Foreskin fibroblast (primary cell): ENCODE measurements at places on chromosomes 3 and 15.
A peak's percentile ranks its signal among the peaks of the same experiment; 100 is the strongest.

- no peak for DNase-seq
These were observed 53.1 kb upstream of the ARNT2 start for GRCh38 chr15:80350941-80351610.

- DNase-seq = peak; percentile 68
These were observed 163.8 kb upstream of the CDIN1 start for GRCh38 chr15:36415643-36416042.

- DNase-seq = peak; percentile 50
These were observed 1146.7 kb downstream of the IGSF11 start for GRCh38 chr3:117887901-117888300.

DNA sequence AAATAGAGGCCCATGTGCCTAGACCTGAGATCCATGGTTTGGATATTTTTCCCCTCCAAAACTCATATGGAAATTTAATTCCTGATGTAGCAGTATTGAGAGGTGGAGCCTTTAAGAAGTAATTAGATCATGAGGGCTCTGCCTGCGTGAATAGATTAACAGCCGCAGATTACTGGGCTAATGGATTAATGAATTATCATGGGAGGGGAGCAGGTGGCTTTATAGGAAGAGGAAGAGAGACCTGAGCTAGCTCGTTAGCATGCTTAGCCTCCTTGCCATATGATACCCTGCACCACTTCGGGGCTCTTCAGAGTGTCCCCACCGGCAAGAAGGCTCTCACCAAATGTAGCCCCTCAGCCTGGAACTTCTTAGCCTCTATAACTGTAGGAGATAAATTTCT lies 15.8 kb downstream of the ARHGEF26 start:
- DNase-seq = no peak

GRCh38 chr15:80503319-80503952 lies 99.3 kb downstream of the ARNT2 start:
- peak; percentile 53 for DNase-seq

- DNase-seq = peak; percentile 40
These were observed 49.7 kb downstream of the MRPS25 start for GRCh38 chr3:15015456-15015855.

DNA sequence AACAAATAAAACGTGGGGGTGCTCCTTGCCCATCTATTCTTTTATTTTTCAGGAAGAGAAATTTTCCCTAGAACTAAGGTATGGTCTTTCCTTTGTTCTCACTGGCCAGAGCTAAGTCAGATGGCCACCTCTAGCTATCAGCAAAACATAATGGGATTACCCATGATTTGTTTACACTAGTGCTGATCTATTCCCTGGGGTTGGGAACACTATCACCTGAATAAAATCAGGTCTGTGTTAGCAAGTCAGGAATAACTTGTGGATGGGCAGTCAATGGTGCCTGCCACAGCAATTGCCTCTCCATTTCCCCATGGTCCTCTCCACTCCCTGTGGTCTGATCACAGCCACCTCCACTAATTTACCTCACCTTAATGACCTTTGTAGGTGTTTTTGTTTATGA lies 181.7 kb upstream of the CADPS start:
- DNase-seq = no peak

DNA sequence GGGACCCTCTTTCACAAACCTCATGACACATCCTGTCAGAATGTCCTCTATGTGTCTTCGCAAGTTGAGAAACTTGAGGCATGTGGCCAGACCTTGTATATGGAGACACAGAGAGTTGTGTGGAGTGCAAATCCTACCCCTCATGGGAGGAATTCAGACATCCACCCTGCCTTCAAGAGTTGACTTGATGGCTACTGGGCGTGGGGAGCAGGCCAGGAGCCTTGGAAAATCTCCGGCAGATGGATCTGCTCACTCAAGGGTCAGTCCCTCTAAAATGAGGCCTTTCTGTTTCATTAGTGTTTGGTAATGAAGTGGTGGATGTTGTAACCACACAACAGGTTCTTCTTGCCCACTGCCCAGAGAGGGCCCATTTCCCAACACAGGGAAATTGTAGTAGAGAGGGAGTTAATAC lies 79.0 kb downstream of the ASB7 start:
- DNase-seq = no peak

GRCh38 chr3:95028688-95029087 lies 965.8 kb downstream of the NSUN3 start:
- DNase-seq = no peak

GRCh38 chr3:41143421-41144031 lies 55.8 kb upstream of the CTNNB1 start:
- DNase-seq = no peak

- no peak for DNase-seq
These were observed 4.2 kb downstream of the RARRES1 start for GRCh38 chr3:158728061-158728377.

- DNase-seq = no peak
These were observed 436.2 kb downstream of the OCA2 start for GRCh38 chr15:27662892-27663291.

DNA sequence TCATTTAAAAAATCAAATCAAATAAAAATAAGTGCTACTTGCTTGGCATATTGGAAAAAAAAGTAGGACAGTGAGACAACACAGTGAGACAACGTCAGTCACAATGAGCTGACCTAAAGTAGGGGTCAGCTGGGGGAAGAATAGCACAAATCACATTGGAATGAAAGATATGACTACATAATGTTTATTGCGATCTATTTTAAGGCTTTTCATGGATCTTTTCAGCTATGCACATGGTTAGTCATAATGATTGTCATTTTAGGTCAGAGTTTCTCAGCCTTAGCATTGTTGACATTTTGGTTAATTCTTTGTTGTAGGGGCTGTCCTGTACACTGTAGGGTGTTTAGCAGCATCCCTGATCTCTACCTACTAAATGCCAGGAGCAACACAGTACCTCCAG lies 44.5 kb downstream of the CMSS1 start:
- peak; percentile 79 for DNase-seq

GRCh38 chr3:72043204-72044133 lies 258.5 kb upstream of the PROK2 start:
- no peak for DNase-seq

- DNase-seq = peak; percentile 8
These were observed 6.0 kb upstream of the FEZF2 start for GRCh38 chr3:62379321-62379798.

- no peak for DNase-seq
These were observed 372.2 kb downstream of the DIPK2A start for GRCh38 chr3:144343777-144344176.

- no peak for DNase-seq
These were observed 69.1 kb downstream of the TTC23 start for GRCh38 chr15:99180086-99180963.

DNA sequence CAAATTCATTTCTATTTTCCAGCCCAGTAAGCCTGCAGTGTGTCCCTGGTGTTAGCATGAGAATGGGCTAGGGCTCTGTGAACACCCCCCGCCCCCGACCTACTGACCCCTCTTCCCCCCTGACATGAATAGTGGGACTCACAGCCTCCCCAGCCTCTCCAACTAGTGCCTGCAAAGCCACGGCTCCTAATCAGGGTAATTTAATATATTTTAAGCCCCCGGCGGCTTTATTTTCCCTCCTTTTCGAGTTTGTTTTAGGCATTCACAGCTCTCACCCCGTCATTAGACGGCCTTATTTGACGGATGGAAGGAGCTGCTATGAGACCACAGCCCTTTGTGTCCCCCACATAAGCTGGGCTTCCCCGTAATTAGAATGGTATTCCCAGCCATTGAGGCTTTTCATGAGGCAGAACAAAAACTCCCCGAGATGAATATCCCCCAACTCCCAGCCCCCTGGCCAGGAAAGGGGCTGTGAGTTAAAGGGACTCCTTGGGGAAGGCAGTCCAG lies 78.3 kb upstream of the POLG start:
- no peak for DNase-seq

GRCh38 chr3:156657862-156658731 lies 16.3 kb upstream of the TIPARP start:
- no peak for DNase-seq

- DNase-seq = no peak
These were observed 1.8 kb upstream of the LSG1 start for GRCh38 chr3:194673761-194674160.

GRCh38 chr3:106635826-106636225 lies 741.4 kb upstream of the CCDC54 start:
- DNase-seq = no peak
